ENCODE measurements at places on chromosomes 11 and 22.

GRCh38 chr22:20720692-20721408 lies 53.1 kb upstream of the SERPIND1 start:
- DNase-seq, result no peak

DNA sequence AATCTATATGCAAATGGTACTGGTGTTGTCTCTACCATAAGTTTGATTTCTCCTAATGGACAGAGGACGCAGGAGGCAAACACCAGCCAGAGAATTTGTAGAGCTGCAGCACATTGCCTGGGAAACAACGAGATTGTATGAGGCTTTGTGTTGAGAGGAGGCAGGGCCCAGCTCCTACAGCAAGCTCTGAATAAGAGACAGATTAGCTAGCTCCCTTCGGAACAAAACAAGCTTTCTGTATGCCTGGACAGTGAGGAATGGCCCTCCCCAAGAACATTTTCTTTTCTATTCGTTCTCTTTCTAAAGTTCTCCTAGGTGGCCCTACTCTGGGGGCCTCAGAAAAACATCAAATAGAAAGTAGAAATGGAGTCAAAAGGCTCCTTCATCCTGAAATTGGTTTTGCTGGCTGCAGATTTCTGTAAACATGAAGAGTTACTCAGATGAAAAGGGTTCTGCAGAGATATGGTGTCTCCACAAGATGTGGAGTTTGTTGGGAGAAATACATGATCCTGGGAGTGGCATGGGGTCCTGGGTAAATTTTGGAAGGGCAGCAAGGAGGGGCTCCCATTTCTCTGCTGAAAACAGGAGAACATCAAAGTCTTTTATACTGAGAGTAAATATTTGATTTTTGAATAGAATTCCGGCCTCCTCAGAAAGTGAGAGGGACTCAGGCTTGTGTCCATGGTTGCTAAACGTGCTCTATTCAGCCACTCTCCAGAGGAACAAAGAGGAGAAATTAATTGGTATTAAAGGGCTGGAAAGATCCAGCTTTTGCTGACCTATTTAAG lies 6.8 kb upstream of the HEPACAM start:
- DNase-seq, result no peak

- DNase-seq, result no peak
Observed at GRCh38 chr22:29231971-29232959, 26.6 kb downstream of the EMID1 start.

GRCh38 chr11:72040491-72041363 lies 39.6 kb downstream of the NUMA1 start:
- peak; percentile 54 for DNase-seq

GRCh38 chr11:93770160-93770559 lies 13.9 kb upstream of the MED17 start:
- no peak for DNase-seq

- no peak for DNase-seq
Observed at GRCh38 chr11:110323786-110324185, 27.4 kb upstream of the RDX start.

DNA sequence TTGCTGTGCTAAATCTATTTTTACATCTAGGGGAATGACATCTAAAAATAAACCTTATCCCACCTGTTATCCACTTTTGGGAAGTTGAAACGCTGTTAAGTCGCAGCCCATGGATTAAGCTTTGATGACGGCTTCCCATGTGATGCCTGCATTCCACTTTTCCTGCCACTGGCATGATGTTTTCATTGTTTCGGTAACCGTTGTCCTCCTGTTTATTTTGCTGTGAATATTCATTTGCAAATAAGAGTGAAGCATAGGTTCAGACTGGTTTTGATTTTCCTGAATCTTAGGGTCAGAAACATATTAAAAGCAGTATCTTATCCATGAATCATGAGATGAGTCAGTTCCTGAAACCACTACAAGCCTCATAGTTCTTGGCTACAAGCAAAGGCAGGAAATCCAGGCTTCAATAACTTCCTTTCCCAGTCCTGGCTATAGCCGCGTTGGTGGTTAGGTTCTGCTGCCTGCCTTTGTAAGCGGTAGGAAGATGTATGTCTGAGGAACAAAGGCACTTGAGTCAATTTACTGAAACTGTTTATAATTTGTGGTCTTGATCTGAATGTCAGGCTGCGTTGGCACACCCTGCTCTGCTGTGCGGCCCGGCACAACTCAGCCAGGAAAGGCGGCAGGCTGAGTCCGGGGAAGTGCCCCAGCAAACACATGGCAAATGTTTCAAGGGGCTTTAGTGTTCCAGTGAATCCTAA lies 19.4 kb downstream of the TEAD1 start:
- DNase-seq, result no peak

DNA sequence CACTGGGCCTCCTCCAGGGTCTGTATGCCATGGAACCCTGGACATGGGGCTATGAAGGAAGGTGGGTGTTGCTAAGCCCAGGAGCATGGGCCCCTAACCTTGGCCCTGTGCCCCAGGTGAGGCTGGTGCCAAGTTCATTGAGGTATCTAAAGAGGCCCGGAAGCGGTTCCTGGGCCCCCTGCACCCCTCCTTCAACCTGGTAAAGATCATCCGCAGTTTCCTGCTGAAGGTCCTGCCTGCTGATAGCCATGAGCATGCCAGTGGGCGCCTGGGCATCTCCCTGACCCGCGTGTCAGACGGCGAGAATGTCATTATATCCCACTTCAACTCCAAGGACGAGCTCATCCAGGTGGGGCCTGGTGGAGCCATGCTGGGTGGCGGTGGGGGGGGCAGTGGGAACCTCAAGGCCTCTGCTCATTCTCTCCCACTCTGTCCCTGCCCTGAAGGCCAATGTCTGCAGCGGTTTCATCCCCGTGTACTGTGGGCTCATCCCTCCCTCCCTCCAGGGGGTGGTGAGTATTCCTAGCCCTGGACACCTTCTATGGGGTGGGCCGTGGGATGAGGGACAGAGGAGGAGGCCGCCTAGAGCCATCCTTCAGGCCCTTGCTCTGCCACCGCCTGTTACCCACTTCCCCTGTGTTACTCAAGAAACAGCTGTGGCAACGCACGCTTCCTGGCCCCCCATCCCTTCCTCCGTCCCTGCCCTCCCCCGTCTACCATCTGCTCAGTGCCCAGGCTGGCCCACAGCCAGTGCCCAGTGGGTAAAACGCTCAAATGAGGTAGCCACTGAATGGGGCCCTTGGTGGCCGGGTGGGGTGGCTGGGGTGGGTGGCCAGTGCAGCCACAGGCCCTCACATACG lies 3.0 kb downstream of the PNPLA2 start:
- DNase-seq, result no peak

GRCh38 chr22:22446517-22446916 lies 62.0 kb downstream of the ZNF280B start:
- no peak for DNase-seq

DNA sequence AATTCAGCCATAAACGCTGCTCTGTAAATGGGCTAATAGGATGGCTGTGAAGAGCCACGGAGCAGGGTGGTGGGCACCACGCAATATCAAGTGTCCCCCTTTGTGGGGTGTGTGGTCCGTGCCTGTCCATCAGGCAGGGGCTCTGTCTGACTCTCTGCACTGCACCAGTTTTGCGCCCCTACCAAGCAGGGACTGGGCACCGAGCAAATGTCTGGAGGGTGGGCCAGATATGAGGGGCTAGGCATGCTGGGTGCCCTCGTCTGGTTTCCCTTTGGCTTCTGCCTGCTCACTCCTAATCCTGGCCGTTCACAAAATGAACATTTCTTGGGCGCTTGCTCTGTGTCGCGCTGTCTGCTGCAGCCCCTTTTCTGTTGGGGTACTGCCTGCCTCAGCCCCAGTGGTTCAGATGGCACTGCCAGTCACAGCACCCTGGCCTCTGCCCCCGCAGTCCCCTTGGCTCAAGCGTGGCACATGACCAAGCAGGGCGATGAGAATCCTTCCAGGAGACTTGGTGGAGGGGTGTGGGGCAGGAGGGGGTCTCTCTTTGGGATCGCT lies 37.1 kb upstream of the CELSR1 start:
- no peak for DNase-seq

GRCh38 chr11:117930668-117931330 lies 1.6 kb upstream of the TMPRSS13 start:
- DNase-seq, result no peak

DNA sequence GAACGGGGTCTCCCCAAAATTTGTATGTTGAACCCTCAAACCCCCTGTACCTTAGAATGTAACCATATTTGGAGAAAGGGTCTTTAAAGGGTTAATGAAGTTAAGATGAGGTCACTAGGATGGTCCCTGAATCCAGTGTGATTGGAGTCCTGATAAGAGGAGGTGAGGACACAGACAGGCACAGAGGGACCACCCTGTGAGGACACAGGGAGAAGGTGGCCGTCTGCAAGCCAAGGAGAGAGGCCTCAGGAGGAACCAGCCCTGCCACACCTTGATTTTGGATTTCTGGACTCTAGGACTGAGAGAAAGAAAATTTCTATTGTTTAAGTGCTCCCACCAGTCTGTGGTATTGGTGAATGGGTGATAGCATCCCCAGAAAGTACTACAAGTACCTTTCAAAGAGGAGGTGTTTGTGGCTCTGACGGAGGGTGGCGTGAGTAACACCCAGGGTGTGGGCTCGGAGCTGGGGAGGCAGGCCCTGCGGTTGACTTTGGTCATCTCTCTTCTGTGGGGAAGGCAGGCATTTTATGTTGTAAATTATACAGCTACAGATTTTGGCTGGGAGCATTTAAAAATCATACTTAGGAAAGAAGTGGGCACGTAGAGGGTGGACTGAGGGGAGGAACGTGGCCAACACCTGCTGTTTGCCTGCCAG lies 13.8 kb downstream of the MRGPRF start:
- DNase-seq, result no peak

GRCh38 chr11:8309862-8310261 lies 46.2 kb upstream of the LMO1 start:
- DNase-seq, result no peak
